T-helper 1 cell (primary cell): ENCODE measurements at places on chromosomes 13 and 19.

DNA sequence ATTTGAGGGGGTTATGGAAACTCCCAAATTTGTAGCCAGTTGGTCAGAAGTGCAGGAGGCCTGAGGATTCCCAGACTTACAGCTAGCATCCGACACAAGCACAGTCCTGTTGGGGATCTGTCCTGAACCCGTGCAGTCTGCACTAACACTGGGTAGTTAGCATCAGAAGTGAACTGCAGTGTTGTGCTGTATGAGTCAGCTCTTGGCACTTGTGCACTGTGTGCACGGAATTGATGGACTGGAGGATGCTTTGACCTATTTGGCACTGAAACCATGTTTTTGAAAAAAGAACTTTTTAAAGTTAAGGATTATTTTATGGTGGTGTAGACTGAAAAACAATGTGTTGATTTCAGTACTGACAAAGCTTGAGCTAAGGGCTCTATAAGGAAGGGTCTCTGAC lies 279.0 kb downstream of the NHLRC3 start:
- no peak for DNase-seq

DNA sequence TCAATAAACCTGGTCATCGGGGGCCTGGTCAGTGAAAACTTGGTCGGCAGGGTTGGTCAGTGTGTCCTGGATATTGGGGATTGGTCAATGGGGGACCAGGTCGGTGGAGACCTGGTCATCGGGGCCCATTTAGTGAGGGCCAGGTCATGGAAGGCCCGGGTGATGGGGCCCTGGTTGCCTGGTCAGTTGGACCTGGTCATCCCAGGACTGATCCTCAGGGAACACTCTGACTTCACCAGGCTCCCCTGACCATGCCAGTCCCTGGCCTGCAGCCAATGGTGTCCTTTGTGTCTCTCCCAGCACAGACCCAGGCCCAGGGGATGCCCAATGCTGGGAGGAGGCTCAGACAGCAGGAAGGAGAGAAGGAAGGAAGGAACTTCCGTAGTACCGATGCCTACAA lies 42.1 kb upstream of the TPM4 start:
- DNase-seq: no peak

DNA sequence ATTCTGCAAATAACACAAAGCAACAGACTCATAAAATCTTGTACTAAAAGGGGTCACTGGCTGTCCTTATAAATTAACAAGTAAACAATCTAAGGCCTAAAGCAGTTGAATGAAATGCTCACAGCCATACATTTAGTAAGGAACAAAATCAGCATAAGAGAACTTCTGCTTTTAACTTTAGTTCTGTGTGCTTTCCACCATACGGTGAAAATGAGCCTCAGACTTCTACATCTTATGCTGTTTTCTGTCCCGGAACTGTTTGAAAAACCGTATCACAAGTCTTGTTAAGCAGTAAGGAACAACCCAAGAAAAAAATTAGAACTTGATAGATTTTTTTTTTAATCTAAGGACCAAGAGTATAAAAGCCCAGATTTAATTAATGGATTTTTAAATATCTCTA lies 549.1 kb upstream of the MIR17HG start:
- DNase-seq: no peak

DNA sequence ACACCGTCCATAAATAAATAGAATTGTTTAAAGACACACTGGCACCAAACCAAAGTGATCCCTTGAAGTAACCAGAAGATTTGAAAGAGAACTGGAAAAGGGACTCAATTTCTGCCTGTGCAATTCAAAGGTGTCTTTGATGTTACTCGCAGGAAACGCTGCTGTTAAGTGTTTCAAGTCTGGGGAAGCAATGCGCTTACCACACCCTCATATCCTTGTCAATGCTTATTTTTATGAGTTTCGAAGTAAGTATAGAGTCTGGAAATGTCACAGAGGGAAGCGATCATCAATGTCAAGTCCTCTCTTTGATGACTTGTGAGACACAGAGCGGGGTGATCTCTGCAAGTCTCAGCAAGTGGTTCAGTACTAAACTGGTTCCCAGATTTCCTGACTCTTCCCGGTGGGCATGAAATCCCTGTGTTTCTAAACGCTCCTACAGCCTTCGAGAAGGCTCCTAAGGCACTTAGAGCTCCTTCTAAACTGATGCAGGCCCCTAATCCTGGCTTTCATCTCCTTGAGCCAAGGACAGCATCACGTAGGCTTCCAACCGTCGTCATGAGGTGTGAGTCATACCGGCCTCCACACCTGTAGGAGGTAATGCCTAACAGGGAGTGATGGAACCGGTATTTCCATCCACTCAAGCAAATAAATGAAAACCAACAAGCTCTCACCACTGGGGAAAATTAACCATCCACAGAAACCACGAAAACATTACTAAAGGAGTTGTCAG lies 22.8 kb downstream of the SYDE1 start:
- no peak for DNase-seq

DNA sequence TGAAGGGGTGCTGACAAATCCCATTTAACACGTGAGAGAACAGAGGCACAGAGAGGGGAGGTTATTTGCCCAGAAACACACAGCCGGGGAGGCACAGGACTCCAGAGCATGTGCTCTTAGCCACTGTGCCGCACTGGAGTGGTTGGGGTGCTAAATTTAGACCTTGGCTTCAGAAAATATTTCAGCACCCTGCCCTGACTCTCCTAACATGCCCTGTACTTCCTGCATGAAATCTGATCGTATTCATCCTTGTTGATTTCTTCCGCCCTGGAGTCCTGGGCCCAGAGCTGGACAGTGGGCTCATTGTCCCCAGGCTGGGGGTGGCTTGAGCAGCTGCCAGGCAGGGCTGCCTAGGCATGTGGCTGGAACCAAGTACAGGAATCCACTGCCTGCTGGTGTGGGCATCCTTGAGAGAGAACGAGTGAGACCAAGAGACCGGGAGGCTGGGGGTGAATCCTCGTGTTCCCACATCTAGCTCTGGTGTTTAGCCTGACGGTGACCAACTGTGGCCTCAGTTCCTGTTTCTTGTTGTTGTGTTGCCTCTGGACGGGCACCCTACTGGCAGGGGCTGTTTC lies 5.3 kb downstream of the SLC27A1 start:
- DNase-seq: no peak

DNA sequence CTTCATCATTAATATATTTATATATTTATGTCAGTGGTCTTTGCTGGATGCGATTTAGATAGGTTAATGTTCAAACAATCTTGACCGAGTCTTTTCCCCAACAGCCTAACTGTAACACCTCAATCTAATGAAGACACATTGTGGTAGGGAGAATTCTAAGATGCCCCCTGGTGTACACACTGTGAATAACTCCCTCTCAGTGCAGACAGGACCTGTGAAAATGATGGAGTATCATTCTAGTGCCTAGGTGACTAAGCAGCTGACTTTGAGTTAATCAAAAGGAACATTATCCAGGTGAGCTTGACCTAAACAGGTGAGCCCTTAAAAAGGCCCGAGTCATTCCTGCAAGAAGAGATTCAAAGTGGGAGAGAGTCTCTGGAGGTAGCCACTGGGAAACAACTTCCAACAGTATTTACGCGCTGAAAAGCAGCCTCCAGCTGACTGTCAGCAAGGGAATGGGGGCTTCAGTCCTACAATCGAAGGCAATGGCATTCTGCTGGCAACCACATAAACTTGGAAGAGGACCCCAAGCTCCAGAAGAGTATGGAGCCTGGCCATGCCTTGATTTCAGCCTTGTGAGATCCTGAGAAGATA lies 28.0 kb upstream of the KBTBD7 start:
- DNase-seq: no peak

DNA sequence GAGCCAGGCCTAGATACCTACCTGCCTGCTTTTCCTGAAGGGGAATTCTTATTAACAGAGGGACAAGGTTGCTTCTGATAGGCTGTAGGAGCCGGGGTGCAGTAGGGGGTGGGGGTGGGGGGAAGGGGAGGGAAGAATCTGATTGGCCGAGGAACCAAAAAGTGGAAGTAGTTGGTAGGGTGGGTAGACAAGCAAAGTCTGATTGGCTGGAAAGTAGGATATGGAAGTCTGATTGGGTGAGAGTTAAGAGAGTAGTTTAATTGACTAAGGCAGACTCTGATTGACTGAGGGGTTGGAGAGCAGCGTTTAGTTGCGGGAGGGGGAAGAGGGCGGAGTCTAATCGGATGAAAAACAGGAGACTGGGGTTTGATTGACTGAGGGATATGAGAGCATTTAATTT lies 9.4 kb upstream of the CYP4F22 start:
- DNase-seq: no peak

DNA sequence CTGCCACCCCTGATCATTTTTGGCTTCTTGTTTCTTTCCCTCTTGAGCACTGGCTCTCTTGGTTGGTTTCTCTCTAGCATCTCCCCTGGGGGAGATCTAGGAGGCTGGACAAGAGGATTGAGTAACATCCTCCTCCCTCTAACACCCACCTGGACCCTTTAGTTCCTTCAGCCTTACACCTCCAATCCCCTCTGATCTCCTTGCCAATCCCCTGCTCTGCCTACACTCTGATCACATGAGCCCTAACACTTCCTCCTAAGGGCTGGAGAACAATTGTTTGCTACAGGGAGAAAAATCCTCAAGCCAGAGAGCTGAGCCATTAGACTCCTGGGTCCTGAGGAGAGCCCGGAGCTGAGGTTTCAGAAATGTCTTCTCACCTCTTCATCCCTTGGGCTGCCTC lies 65.9 kb upstream of the ADGRL1 start:
- no peak for DNase-seq

DNA sequence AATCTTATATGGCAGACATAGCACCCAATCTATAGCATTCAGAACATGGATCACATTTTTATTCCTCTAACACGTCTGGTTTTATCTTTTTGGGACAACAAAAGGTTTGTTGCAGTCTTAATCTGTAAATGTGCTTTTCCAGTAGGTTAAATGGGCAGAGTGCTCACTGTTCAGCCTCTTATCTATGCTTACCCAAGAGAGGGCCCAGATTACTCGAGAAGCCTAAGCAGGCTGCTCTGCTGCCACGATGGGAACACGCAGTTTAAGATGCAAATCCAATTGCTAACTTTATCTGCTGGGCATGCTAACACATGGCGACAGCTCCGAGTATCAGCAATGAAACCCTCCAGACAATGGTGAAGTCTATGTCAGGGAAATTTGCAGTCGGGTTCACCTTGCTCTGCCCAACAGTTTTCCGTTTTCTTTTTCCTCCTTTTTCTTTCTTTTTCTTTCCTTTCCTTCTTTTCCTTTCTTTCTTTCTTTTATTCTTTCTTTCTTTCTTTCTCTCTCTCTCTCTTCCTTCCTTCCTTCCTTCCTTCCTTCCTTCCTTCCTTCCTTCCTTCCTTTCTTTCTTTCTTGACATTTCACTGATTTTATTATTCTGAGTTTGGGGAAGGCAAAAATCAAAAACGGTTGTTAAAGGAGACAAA lies 115.3 kb downstream of the RBM26 start:
- no peak for DNase-seq

GRCh38 chr19:29668746-29669609 lies 3.7 kb downstream of the PLEKHF1 start:
- no peak for DNase-seq

DNA sequence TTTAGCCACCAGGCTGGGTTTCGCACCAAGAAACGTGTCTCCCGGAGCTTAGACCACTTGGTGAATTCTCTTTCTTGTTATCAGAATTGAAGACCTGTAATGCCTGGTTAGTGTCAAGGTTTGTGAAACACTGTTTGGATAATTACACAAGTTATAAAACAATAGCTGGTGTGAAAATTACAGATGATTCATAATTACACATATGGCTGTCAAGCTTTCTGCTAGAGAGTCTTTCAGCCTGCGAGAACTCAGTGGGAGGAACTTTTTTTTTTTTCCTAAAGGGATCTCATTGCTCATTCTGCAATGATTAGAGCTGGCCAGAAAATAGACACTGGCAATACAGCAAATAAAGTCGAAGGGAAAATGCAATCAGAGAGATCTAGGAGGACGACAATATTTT lies 13.4 kb upstream of the KLK4 start:
- DNase-seq: no peak

DNA sequence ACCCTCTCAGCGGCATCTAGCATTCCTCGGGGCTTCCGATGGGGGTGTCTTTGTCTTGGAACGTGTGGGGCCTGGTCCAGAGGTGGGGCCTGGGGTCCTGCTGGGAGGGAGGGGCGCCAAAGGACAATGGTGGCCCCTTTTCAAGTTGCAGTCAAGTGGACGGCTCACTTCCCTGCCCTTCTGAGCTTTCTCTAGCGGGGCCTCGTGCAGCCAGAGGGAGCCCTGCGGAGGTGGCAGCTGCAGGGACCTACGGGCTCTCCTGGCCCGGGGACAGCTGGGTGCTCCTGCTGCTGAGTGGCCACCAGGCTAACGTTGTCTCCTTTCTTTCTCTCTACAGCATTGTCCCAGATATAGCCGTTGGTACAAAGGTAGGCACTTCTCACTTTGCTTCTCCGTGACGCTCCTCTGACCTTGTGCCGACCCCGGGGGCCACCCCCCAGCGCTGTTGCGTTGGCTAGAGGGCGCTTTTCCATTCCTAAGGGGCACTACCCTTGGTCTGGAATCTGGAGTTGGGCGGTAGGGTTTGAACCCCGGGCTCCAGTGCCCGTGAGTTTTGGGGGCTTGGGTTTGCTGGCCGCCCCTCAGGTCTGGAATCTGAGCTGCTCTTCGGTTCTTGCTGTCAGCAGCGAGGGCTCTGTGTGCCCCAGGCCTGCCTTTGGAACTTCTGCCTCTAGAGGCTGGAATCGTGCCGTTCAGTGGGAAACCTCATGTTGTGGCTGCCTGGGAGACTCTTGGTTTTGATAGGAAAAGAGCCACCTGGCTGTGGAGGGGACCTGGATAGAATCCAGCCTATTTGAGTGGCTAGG lies 2.0 kb downstream of the PTBP1 start:
- no peak for DNase-seq

DNA sequence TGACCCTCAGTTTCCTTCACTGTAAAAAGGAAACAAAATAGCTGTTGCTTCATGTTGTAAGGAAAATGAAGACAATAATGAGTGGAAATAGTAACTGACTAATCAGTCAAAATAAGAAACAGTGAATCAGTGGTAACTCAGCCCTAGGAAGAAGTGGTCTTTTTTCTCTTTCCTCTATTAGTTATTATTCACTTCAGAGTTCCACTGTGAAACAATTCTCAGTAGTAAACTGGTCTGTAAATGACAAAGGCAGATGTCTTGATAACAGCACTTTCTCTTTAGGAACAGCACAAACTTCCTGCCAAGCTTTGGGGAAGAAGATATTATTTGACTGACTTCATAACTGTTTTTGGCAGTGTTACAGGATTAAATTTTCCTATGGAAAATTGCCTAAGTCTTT lies 600.5 kb upstream of the KLHL1 start:
- DNase-seq: no peak

GRCh38 chr13:30925429-30925828 lies 7.0 kb upstream of the TEX26 start:
- DNase-seq: no peak

DNA sequence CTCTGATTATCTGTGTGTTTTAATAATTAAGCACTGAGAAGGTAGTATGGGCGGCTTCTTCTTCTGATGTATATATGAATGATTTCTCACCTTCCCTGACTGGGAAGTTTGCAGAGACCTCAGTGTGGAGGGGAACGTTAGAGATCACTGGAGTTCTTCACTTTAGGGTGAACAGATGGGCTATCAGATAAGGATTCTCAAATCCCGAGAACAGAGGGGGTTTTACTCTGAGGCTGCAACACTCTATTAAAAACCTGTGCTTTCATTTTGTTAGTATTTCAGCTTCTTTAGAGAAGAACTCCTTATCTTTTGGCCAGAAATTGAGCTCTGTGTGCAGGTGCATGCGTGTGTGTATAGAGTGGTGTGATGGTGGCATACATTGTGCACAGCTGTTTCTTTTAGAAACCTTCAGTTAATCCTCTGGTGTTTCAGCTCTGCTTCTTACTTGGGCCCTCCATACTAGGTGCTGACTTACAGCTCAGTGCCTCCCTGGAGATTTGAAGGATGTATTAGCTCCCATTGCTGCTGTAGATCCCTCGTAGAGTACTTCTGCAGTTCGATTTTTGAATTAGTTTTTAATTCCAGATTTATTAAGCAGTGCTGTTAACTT lies 45.3 kb upstream of the PCDH9 start:
- no peak for DNase-seq

- DNase-seq: no peak
These were observed 25.5 kb downstream of the RANBP3 start for GRCh38 chr19:5952193-5953029.
